CD4-positive, alpha-beta T cell treated with Interferon alpha-2 for 1 hour (primary cell): ENCODE measurements at places on chromosomes 12 and 14.

DNA sequence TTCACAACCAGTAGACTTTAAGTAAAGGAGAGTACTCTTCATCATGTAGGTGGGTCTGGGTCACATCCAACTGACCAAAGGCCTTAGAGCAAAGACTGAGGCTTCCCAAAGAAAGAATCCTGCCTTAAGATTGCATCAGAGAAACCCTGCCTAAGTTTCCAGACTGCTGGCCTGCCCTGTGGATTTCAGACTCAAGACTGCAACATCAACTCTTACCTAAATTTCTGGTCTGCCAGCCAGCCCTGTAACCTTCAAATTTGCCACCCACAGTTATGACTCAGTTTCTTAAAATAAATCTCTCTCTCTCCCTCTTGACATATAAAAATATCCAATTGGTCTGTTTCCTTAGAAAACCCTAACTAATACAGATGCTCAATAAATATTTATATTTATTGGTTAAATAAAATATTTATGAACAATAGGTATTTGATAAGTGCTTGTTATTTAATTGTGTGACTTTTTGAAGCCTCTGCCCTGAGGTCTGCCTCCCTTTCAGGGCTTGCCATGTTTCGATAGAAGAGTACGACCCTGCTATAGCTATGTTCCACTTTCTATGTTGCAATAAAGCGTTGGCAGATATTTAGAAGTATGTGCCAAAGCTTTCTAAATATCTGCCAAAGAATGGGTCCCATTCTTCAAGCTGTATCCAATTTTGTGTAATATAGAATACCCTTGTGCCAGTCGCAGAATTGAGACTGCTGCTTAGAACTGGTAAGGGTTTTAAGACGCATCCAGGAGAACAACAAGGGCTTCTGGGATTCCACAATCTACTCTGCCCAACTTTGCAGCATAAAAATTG, 65.7 kb downstream of the TMEM30B start:
- no peak for DNase-seq

DNA sequence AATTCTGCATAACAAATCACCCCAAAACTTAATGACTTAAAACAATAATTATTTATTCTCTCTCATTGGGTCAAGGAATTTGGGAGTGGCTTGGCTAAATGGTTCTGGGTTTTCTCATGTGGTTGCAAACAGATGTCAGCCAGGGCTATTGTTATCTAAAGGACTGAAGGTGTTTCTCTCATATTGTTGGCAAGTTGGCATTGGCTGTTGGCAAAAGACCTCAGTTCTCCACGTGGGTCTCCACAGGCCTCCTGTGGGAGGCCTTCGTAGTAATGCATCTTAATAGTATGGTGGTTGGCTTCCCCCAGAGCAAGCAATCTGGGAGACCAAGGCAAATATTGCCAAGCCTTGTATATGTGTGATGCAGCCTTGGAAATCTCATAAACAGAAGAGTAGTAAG, 14.4 kb downstream of the GALNT16 start:
- DNase-seq = no peak

GRCh38 chr14:52840877-52841276, 49.5 kb upstream of the GNPNAT1 start:
- no peak for DNase-seq

- DNase-seq = no peak
These were observed 177.6 kb downstream of the TMEM132C start for GRCh38 chr12:128444598-128444997.
